ENCODE measurements at places on chromosomes 12 and 14.

- no peak for DNase-seq
Measured at GRCh38 chr12:15265875-15266274, 44.7 kb upstream of the RERG start.

DNA sequence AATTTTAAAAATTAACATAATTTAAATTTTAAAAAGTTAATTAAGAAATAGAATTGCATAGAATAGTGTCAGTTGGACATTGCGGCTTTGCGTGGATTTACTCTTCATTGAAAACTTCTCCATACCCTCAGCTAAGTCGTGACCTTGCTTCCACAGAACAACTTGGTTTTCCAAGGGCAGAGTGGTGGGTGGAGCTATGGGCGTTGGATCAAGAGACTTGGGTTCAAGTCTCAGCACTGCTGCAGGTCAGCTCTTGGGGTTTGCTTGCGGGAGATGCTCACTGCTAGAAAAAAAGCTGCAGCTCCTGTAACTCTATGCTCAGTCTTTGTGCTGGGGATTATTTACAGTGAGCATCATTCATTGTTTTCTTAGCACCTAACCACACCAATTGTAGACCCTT, 133.7 kb downstream of the PRIMA1 start:
- no peak for DNase-seq

DNA sequence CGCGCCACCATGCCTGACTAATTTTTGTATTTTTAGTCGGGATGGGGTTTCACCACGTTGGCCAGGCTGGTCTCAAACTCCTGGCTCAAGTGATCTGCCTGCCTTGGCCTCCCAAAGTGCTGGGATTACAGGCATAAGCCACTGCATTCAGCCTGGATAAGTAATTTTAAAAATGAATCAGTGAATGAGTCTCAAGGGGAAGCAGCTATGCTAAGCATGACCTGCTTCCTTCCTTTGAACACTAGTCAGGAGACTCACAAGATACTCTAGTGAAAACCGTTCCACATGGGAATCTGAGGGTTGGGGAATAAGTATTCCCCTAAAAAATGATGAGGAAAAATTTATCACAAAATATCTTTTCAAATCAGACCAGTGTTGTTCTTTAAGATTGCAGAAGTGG, 10.7 kb upstream of the FAM234B start:
- no peak for DNase-seq

DNA sequence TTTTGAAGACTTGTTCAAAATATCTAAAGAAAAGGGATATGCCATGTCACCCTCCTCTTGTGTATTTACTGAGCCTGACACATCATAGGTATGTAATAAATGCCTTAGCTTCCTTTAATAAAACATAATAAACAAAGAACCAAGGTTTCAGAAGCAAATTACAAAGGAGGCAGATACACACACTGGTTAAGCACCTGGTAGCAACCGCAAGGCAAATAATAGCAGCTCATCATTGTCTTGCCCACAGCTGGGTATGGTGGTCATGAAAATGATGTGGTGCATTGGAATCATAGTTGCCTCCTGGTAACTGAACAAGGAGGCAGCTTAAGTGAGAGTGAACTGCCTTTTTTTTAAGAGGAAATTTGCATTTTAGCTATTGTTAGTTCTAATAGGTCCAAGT, 39.0 kb downstream of the PAX9 start:
- DNase-seq = no peak

GRCh38 chr12:108777156-108777555, 45.8 kb upstream of the CORO1C start:
- DNase-seq = no peak

GRCh38 chr12:60138526-60138925, 542.7 kb downstream of the SLC16A7 start:
- DNase-seq = no peak

GRCh38 chr12:42987216-42987650, 397.7 kb upstream of the PRICKLE1 start:
- DNase-seq = no peak

- DNase-seq = peak; percentile 24
Measured at GRCh38 chr12:55188974-55189556, 31.8 kb upstream of the OR10A7 start.

DNA sequence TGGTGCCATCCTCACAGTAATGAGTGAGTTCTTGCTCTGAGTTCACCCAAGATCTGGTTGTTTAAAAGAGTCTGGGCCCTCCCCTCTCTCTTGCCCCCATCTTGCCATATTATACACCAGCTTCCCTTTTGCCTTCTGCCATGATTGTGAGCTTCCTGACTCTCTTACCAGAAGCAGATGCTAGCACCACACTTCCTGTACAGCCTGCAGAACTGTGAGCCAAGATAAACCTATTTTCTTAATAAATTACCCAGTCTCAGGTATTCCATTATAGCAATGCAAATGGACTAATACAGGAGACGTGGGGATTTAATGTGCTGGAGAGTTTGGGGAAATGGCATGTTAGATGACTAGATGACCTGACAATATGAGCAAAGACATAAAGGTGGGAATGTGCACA, 12.8 kb downstream of the SLC4A8 start:
- DNase-seq = no peak

DNA sequence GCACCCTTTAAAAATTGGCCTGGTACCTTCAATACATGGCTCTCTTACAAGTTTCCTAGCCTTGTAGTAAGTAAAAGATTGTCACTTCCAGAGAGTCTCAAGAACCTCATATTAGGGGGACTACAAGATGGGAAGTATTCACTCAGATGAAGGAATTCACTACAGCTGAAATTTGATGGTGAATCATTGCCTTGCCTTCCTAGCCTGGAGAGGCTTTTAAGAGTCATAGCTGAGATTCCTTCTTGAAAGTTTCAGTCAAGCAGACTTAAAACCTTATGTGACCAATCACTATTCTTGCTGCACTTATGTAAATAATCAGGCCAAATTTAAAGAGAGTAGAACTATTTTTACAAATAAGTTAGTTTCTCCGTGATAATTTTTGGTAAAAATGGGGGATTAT, 451.6 kb downstream of the TRHDE start:
- DNase-seq = no peak

GRCh38 chr12:570921-571794, 92.1 kb downstream of the NINJ2 start:
- no peak for DNase-seq

GRCh38 chr12:45439039-45439438, 223.1 kb downstream of the ANO6 start:
- no peak for DNase-seq

GRCh38 chr12:48990552-48990951, 8.6 kb downstream of the DDN start:
- DNase-seq = no peak

DNA sequence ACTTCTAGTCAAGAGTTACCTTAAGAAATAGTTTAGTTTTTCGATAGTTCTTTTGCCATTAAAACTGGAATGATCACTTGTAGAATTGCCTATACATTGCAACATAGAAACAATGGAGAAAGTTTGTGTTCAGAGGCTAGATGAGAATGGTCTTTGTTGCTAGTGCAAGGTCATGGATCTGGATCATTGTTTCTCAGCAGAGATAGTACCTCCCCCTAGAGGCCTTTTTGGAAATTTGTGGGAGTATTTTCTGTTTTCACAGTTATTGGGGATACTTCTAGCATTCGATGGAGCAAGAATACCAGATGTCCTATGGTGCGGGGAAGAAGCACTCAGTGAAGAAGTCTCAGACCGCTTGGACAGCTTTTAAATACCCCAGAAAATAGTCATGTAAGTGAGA, 138.8 kb upstream of the HMGA2 start:
- DNase-seq = no peak

GRCh38 chr12:26524862-26525465, 308.0 kb downstream of the ITPR2 start:
- DNase-seq = no peak

GRCh38 chr12:87953256-87953860, 75.8 kb downstream of the C12orf50 start:
- DNase-seq = no peak

- DNase-seq = no peak
Measured at GRCh38 chr12:75177997-75178396, 31.6 kb downstream of the KCNC2 start.

- no peak for DNase-seq
Measured at GRCh38 chr14:104931304-104931770, 6.7 kb downstream of the PLD4 start.

- no peak for DNase-seq
Measured at GRCh38 chr12:112381406-112381882, 787 bp downstream of the HECTD4 start.

DNA sequence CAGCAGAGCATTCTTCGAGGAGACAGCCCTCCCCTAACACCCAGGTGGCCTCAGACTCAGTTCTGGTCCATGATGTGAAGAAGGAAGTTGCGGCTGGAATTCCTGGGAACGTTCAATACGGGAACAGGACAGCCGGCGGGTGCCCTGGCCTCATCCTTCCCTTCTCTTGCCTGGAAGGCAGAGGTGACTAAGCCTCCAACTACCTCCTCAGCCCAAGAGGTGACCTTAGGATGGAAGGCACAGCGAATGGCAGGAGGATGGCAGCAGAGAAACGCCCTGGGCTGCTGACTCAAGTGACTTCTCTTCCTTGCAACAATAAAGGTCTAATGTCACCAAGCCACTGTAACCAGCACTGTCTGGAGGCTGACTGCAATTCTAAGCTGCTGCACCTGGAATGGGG, 36.1 kb downstream of the DHX37 start:
- no peak for DNase-seq

DNA sequence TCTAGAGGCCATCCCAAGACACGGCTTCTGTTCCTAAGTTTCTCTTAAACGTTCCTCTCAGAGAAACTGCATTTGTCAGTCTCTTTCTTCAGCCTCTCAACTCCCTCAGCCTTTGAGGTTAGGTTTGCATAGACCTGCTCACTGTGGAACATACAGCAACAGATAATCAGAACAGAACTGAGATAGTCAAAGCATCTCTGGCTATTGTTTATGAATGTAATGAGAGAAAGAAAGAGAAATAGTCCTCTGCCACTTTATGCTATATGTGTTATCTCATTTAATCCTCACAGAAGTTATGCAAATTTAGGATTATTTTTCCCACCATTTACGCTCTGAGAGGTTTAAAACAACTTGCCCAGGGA, 190.6 kb downstream of the PHLDA1 start:
- no peak for DNase-seq

DNA sequence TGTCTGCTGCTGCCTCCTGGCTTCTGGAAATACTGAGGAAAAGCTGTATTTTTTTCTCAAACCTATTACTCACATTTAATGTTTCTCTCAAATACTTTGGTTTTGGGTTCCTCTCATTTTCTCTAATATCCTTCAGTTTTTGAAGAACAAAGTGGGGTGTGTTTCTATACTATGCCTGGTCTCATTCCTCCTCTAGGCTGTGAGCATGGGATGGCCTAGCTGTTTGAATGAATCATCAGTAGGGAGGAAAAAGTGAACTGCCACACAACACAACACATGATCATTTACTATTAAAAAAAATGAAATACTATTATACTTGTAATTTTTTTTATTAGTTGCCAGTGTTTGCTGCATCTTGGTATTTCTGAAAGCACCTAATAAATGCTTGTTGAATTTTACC, 11.3 kb upstream of the SMCO3 start:
- DNase-seq = no peak

- DNase-seq = no peak
Measured at GRCh38 chr12:1795221-1795784, 25.1 kb upstream of the LRTM2 start.

DNA sequence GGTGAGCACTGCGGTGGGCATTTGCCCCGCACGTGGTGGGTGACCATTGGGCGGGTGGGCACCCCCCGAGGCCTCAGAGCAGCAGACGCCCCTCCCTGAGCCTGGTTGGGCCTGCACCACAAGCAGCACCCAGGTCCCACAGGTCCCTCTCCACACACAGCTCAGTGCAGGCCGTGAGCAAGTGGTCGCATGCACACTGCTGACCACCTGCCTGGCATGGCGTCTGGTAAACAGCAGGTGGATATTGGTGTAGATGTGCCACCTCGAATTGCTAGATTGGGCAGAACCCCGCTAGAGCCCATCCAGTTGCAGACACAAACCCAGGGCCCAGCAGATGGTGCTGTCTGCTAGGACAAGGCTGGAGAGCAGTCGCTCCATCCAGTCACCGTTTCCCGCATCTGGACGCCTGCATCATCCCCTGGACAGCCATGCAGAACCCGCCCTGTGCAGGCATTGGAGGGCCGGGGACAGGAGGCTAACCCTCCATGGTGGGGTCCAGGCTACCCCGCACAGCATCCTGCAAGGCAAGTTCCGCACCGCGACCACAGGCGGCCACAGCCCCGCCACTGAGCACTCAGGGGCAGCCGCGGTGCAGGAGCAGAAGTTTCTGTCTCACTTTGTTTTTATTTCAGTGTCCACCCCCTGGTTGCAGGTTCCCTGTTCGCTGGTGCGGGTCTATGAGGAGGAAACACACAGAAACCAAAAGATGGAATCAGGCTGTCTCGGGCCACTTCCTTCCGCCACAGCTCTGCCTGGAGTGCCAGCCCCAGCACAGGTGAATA, 45.6 kb upstream of the RIMBP2 start:
- no peak for DNase-seq

- no peak for DNase-seq
Measured at GRCh38 chr12:124510301-124510970, 57.0 kb downstream of the NCOR2 start.

GRCh38 chr14:55514819-55515490, 65.1 kb upstream of the KTN1 start:
- no peak for DNase-seq

DNA sequence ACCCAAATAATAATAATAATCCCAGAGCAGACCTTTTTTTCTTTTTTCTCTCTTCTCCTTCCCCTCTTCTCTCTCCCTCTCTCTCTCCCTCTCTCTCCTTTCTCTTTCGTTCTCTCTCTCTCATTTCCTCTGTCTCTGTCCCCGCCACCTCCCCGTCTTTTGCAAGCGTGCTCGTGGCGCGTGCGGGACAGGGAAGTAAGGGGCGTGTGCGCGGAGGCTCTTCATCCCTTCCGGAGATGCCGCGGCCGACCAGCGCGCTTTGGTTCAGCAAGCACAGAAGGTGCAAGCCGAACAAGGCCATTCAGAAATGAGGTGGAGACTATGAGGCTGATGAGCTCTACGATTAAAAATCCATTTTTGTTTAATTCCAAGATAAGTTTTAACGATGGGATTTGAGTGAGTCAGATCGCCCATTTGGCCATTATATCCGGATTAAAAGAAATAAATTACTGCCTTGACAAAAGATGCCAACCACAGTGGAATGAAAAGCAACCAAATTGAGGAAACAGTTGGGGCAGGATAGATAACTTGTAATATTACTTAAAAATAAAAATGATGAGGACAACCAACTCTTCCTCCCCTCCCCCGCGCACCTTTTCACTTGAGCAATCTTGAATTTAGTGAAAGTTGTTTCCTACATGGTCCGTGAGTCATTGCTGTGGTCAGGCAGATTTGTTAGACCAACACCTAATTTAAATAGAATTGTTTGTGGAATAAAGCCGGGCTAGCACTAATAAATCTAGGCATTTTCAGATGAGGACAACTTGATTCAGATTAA, 1.2 kb upstream of the AMIGO2 start:
- peak; percentile 29 for DNase-seq

GRCh38 chr12:116172224-116172849, 105.2 kb downstream of the MED13L start:
- DNase-seq = peak; percentile 29

DNA sequence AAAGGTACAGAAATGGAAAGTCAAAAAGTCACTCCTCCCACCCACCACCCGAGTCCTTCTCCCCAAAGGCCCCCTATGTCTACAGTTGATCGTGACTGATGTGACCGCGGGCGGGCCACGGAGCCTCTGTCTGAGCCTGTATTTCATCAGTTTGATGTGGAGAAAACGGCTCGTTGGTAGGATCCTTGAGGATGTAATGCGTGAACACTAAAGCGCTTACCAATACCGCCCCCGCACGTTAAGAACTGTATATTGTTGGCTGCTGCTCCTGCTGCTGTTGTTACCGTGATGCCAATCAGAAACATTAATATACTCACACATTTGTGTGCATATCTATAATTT, 24.6 kb upstream of the UBC start:
- DNase-seq = no peak
